Common myeloid progenitor, CD34-positive (primary cell): ENCODE measurements at places on chromosomes 11 and 22.
A peak's percentile ranks its signal among the peaks of the same experiment; 100 is the strongest.

DNA sequence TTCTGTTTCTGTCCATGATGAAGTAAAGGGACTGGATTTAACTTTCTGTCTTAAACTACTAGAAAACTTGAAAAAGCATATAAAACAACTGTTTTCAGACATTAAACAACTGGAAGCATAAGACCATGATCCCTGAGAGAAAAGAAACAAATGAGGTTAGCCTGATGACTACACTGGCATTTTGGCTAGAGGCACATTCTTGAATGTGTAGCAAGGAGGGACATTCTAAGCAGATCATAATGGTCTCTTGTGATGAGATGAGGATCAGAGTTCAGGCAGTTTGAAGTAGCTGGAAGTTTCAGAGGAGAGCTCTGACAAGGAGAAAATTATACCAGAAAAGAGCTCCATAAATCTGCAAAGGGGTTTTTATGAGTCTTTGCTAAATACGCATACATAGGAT, 75.4 kb downstream of the AASDHPPT start:
- H3K27ac ChIP-seq: no peak overlapping the region
- H3K36me3 ChIP-seq: no peaks in the 10 kb centered on the region
- no peaks in the 10 kb centered on the region for H3K27me3 ChIP-seq
- H3K4me1 ChIP-seq: no peaks in the 10 kb centered on the region
- no peak overlapping the region for H3K4me3 ChIP-seq
- no peak for DNase-seq

GRCh38 chr11:9367551-9367950, 16.9 kb upstream of the IPO7 start:
- no peaks in the 10 kb centered on the region for H3K27me3 ChIP-seq
- H3K4me1 ChIP-seq: peaks cover 23% of the 10 kb centered on the region
- no peak overlapping the region for H3K4me3 ChIP-seq

- peaks cover 5% of the 10 kb centered on the region for H3K4me1 ChIP-seq
- no peak for DNase-seq
- H3K27ac ChIP-seq: no peak overlapping the region
- peaks cover 30% of the 10 kb centered on the region for H3K36me3 ChIP-seq
- no peak overlapping the region for H3K4me3 ChIP-seq
- H3K27me3 ChIP-seq: no peaks in the 10 kb centered on the region
Observed at GRCh38 chr11:102361086-102362031, 14.3 kb downstream of the BIRC2 start.

- H3K4me1 ChIP-seq: peaks cover 7% of the 10 kb centered on the region
- H3K36me3 ChIP-seq: no peaks in the 10 kb centered on the region
- H3K4me3 ChIP-seq: no peak overlapping the region
- DNase-seq: peak; percentile 86
Observed at GRCh38 chr11:60334005-60334620, 7.1 kb downstream of the MS4A6E start.

DNA sequence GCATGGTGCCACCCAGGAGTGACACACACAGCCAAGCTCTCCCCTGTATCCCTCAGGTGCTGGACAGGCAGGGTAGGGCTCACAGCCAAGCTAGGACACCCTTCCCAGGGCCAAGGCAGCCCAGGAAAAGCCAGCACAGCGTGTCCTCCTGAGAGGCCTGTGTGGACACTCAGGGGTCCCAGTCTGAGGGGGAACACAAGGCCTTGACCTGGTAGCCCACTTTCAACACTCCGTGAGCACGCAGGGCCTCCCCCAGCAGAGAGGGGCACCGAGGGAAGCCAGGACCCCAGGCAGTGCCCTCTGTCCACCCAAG, 24.9 kb downstream of the OSBPL5 start:
- H3K4me3 ChIP-seq: no peak overlapping the region
- H3K27ac ChIP-seq: no peak overlapping the region
- no peak for DNase-seq
- H3K36me3 ChIP-seq: no peaks in the 10 kb centered on the region

- H3K4me1 ChIP-seq: peaks cover 52% of the 10 kb centered on the region
- DNase-seq: no peak
- no peaks in the 10 kb centered on the region for H3K27me3 ChIP-seq
- H3K4me3 ChIP-seq: no peak overlapping the region
Observed at GRCh38 chr11:44597358-44598012, 32.0 kb downstream of the CD82 start.

GRCh38 chr11:122628810-122629555, 26.5 kb upstream of the UBASH3B start:
- no peaks in the 10 kb centered on the region for H3K36me3 ChIP-seq
- peak; percentile 81 for DNase-seq
- H3K4me3 ChIP-seq: no peak overlapping the region
- H3K27me3 ChIP-seq: no peaks in the 10 kb centered on the region
- H3K4me1 ChIP-seq: peaks cover 18% of the 10 kb centered on the region

DNA sequence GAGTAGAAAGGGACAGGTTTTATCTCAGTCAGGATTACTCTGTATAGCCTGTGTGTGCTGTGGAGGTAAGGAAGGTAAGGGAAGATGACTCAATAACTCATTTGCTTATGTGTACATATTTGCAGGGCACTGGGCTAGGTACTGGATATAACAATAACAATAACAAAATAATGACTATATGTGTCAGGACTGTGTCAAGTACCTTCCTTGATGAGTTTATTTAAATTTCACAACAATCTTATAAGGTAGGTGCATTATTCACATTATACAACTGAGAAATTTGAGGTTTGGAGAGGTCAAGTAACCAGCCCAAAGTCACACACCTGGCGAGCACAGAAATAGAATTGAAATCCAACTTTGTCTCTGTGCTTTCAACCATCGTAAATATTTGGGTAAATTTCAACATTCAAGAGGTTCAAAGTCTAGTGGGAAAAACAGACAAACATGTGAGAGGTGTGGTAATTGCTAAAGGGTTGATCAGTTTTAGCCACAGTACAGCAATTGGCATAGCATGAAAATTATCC, 131.8 kb downstream of the APIP start:
- DNase-seq: no peak
- H3K27ac ChIP-seq: no peak overlapping the region
- no peaks in the 10 kb centered on the region for H3K36me3 ChIP-seq
- H3K4me3 ChIP-seq: no peak overlapping the region
- no peaks in the 10 kb centered on the region for H3K27me3 ChIP-seq

- peaks cover 5% of the 10 kb centered on the region for H3K4me1 ChIP-seq
- H3K36me3 ChIP-seq: no peaks in the 10 kb centered on the region
- DNase-seq: no peak
- H3K27me3 ChIP-seq: no peaks in the 10 kb centered on the region
Observed at GRCh38 chr22:45303181-45303580, 6.6 kb upstream of the FAM118A start.

DNA sequence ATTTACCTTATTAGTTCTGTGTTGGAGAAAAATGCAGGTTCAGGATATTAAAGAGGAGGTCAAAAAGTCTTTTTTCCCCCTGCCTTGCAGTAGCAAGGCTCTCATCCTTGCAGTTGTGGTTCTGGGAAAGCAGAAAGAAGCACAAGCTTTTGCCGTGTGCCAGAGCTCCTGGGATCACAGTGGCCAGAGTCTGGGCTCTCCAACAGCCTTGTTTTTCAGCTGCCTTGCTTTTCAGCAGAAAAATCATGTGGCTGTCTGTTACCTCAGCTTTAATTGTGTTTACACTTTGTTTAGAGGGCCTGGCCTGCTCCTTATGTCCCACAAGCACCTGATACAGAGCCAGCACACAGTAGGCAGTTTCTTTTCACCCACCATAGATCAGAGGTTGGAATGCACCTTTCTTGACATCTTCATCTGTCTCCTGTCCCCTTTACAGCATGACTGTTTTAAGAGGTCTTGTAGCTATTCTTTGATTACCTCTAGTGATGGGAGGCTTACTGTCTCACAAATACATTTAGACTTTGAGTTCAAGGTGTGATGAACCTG, 67.5 kb downstream of the TEAD1 start:
- no peak for DNase-seq
- no peaks in the 10 kb centered on the region for H3K4me1 ChIP-seq
- no peak overlapping the region for H3K27ac ChIP-seq
- H3K36me3 ChIP-seq: no peaks in the 10 kb centered on the region
- H3K27me3 ChIP-seq: peaks cover 19% of the 10 kb centered on the region

GRCh38 chr22:45162531-45162930, 1.2 kb upstream of the NUP50 start:
- H3K27ac ChIP-seq: no peak overlapping the region
- H3K4me3 ChIP-seq: no peak overlapping the region
- peaks cover 70% of the 10 kb centered on the region for H3K4me1 ChIP-seq
- no peaks in the 10 kb centered on the region for H3K27me3 ChIP-seq

DNA sequence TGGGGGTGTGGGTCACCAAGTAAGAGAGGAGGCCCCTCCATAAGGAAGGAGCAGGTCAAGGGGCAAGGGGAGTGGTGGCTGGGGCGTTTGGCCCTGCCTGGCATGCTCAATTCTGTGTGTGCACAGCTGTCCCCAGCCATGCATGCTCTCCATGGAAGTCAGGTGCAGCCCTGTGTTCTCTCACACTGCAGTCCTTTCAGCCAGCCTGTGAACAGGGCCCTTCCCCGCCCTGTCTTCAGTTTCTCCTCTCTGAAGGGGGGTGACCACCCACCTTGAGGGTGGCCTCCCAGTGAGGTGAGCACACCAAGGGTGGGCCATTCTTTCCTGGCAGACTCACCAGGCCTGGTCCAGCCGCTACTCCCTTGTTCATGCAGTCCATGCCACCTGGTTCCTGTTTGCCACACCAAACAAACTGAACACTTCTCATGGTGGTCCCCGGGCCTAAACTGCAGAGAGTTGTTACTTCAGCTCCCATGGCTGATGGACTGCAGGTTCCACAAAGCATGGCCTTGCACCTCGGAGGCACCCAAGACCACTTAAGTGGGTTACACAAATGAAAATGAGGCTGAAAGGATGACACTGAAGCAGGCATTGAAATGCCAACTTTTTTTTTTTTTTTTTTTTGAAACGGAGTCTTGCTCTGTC, 1.7 kb upstream of the CHCHD10 start:
- peaks cover 10% of the 10 kb centered on the region for H3K27me3 ChIP-seq
- peak; percentile 47 for DNase-seq
- no peak overlapping the region for H3K27ac ChIP-seq
- peaks cover 54% of the 10 kb centered on the region for H3K4me1 ChIP-seq
- H3K4me3 ChIP-seq: no peak overlapping the region

GRCh38 chr11:32659672-32660071, 76.0 kb downstream of the EIF3M start:
- H3K4me3 ChIP-seq: no peak overlapping the region
- DNase-seq: no peak
- no peaks in the 10 kb centered on the region for H3K27me3 ChIP-seq
- no peak overlapping the region for H3K27ac ChIP-seq
- no peaks in the 10 kb centered on the region for H3K36me3 ChIP-seq
- H3K4me1 ChIP-seq: no peaks in the 10 kb centered on the region

DNA sequence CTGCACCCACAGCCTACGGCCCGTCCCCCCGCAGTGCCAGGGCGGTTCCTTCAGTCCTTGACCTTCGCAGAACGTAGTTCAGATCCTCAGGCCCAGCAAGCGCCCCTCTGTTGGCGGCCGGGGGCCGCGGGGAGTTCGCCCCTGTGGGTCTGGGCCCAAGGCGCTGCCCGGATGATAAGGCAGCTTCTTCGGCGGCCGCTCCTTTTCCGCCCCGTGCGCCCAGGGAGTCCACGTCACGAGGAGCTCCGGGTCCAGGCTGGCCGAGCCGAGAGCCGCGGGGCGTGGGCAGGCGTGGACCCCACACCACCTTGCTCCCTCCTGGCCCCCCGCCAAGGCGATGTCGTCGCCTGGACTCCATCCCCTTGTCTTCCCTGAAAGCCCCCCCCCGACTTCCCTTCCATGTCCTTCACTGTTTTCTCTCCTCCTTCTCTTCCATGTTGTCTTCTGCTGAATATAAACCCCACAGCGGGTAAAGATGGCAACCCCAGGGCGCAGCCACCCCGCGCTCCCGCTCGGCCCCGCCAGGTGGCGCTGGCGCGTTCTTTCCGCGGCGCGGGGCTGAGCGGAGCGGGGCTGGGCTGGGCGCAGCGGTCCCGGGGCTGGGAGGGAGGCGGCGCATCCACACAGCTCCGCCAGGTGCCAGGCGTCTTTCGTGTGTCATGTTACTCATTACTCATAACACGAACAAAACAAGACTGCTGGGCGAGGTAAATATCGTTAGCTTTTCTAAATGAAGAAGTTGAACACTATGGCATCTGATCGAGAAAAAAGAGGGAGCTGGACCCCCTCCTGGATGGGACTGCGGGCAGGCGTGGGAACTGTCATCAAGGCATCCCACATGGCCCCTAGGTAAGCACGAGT, 321.0 kb downstream of the NTM start:
- no peak overlapping the region for H3K27ac ChIP-seq
- peaks cover 8% of the 10 kb centered on the region for H3K4me1 ChIP-seq
- DNase-seq: peak; percentile 83
- H3K4me3 ChIP-seq: no peak overlapping the region
- no peaks in the 10 kb centered on the region for H3K36me3 ChIP-seq

DNA sequence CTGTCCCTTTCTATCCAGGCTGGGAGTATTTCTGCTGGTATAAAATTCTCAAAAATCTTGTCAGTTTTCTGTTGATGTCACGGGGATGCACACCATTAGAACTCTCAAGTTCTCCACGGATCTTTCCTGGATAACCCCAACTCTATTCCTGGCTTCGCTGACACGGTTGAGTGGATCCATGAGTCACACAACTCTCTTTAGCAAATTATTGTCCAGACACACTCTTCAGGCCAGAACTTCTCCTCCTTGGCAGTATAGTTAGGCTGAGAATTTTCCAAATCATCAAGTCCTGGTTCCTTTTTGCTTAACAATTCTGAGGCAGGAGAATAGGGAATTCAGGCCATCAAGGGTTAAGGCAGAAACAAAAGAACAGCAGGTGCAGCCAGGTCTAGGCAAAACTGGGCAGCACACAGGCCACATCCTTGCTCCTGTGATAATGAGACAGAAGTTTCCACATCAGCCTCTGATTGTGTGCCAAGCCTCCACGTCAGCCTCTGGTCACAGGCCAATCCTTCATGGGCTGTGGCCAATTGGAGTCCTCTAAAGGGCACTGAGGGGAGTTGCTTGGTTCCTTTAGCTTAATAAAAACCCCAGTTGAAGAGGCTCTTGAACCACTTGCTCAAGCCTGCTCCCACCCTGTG, 5.7 kb upstream of the ACAT1 start:
- no peaks in the 10 kb centered on the region for H3K4me1 ChIP-seq
- H3K27ac ChIP-seq: no peak overlapping the region
- H3K27me3 ChIP-seq: no peaks in the 10 kb centered on the region
- H3K36me3 ChIP-seq: no peaks in the 10 kb centered on the region
- H3K4me3 ChIP-seq: no peak overlapping the region

DNA sequence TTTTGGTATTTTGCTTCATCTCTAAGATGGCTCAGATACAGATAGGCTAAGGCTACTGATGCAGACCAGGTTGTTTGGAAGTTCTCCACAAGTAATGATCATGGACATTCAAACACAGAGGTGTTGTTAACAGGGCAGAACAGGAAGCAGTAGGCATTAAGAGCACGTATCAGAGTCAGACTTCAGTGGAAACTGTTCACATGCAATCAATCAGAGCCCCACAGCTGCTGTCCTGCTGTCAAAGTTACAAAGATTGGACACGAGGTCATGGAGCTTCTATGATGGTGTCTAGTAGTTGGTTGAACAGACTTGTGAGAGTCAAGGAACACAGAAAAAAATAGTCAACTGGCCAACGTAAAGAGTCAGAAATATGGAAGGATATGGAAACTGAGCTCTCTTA, 19.8 kb downstream of the OR10D3 start:
- H3K4me1 ChIP-seq: peaks cover 5% of the 10 kb centered on the region
- H3K36me3 ChIP-seq: no peaks in the 10 kb centered on the region
- no peak overlapping the region for H3K27ac ChIP-seq
- DNase-seq: no peak
- no peak overlapping the region for H3K4me3 ChIP-seq
- H3K27me3 ChIP-seq: no peaks in the 10 kb centered on the region
